Heart left ventricle (tissue), 16 donors: ENCODE measurements at places on chromosomes 2 and 18.

- peak; percentile 16 for DNase-seq
These were observed 33.8 kb upstream of the RASGRP3 start for GRCh38 chr2:33442528-33443079.

DNA sequence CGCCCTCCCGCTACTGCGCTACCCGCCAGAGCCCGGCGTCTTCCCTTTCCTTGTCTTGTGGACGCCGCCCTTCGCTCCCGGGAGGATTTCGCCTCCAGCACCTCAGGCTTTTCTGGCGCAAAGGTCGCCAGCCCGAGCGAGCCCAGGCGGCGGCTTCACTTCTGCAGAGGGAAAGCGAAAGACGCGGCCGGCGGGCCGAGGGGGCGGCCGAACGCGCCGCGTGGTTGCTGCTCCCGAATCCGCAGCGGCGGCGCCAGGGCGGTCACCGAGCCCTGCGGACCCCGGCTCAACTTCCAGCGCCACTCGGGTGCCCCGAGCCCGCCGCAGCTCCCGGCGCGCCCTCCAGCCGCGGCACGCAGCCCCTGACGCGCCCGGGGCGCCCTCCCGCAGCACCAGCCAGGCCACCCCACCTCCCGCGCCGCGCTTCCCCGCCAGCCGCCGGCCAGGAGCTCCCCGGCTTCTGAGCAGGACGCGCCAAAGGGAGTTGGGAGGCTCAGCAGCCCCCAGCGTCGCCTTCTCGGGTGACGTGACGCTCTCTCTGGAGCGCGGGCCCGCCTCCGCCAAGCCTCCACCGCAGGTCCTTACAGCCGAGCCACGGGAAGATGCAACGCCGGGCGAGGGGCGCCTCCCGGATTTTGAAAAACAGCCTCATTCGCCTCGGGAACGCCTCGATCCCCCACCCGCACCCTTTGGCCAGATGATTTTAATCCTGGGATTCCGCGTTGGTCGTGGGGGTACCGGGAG, 84.9 kb upstream of the EPB41L3 start:
- DNase-seq = peak; percentile 67

- DNase-seq = no peak
These were observed 41.7 kb upstream of the CAVIN2 start for GRCh38 chr2:191888400-191889166.

- no peak for DNase-seq
These were observed 13.2 kb downstream of the ITGB1BP1 start for GRCh38 chr2:9410108-9410507.

DNA sequence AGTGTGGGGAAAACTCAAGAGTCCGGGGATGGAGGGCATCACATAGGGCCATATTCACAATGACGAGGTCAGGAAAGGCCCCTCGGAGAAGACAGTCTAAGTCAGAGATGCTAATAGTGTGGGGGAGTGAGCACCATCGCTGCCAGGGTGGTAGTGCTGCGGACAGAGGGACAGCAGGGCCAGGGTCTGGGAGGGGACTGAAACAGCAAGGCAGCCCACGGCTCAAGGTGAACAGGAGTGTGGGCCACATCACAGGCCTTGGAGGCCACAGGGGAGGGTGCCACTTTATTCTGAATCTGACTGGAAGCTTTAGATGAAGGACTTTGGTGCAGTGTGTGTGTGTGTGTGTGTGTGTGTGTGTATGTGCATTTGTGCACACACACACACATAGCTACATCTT, 130.9 kb upstream of the GLI2 start:
- no peak for DNase-seq

DNA sequence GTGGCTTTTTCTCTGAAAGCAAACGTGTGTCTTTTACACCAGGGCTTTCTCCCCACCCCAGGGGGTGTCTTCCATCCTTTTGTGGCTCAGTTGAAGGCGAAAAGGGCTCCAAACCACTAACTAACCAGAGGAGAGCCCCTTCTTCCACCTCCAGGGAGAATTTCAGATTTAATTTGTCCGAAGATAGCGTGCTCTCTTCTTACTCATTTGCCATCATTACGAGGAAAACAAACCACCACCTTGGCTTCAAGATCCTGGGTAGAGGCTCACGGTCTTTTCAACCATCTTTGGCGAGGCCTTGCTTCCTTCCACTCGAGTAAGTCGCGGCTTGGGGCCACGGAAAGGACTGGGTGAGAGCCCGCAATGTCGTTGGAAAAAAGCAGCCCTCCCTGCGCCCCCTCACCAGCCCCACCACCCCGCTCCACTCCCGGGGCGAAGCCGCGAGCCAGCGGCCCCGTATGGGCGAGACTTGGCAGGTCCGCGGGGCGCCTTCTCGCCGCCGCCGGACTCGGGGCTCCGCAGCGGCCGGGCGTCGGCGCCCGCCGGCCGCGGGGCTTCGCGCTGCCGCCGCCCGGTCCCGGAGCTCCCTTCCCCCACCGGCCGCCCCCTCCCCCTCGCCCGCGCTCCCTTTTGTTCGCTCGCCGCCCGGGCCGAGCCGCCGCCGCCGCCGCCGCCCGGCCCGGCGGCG, 1.7 kb upstream of the ZNF532 start:
- DNase-seq = peak; percentile 39

DNA sequence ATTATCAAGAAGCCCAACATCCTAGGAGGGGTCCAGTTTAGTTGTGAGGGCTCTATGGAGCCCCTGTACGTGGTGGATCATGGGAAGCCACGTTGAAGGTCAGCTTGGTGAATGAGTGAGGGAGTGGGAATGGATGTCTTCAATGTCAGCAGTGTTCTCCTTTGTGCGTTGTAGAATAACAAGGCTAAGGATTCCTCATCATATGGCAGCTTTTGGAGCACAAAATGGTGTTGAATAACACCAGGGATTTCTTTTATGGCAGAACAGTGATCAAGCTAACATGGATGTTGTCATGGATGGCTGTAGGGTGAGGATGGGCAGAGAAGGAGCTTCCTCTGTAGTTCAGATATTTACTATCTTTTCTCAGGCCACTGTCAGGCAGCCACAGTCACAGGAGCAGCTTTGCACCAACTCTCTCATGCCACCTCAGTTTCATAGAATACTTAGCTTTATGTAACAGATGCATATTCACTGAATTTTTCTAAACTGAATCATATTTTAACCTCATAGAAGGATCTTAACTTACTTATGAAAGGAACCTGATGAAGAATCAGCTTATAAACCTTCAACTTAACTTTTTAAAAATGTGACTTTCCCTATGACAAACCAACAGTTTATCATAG, 284.5 kb upstream of the EPAS1 start:
- no peak for DNase-seq

DNA sequence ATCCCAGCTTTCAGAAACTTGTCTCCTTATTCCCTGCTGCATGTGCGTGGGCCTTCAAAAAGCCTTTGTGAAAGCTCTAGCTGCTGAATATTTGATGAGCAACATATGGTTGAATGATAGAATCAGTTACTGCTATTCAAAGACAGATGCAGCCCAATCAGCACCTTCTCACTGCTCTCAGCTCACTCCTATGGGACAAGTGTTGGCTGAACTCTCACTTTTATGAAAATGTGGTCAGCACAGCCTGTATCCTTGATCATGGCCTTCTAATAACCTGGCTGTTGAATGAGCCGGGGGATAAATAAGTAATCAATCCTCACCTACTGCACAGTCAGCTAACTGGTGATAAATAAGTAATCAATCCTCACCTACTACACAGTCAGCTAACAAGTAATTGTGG, 103.2 kb downstream of the PIEZO2 start:
- DNase-seq = no peak

- DNase-seq = no peak
These were observed 460.7 kb upstream of the FANCL start for GRCh38 chr2:58701688-58702301.

GRCh38 chr18:12882453-12883371, 1.3 kb downstream of the PTPN2 start:
- DNase-seq = no peak

GRCh38 chr18:58370612-58371011, 258.3 kb downstream of the ALPK2 start:
- no peak for DNase-seq

GRCh38 chr2:204401114-204401513, 144.2 kb upstream of the PARD3B start:
- DNase-seq = no peak

- no peak for DNase-seq
These were observed 713 bp downstream of the ATOH8 start for GRCh38 chr2:85754313-85755095.

DNA sequence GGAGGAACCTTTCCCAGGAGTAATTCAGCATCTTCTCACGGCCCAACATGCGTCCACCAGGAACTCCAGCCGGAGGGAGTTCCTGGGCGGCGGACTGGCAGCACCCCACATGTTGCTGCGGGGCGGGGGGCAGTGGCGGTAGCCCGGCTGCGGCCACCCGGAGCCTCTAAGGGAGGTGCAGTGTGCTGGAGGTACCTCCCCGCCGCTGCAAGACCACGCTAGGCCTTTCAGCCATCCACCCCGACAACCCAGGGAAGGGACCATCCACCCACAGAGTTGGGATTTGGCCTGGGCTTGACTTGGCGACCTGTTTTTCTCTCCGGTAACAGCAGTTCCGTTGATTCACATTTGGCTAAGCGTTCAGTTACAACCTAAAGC, 625 bp downstream of the LYPD6 start:
- DNase-seq = no peak

DNA sequence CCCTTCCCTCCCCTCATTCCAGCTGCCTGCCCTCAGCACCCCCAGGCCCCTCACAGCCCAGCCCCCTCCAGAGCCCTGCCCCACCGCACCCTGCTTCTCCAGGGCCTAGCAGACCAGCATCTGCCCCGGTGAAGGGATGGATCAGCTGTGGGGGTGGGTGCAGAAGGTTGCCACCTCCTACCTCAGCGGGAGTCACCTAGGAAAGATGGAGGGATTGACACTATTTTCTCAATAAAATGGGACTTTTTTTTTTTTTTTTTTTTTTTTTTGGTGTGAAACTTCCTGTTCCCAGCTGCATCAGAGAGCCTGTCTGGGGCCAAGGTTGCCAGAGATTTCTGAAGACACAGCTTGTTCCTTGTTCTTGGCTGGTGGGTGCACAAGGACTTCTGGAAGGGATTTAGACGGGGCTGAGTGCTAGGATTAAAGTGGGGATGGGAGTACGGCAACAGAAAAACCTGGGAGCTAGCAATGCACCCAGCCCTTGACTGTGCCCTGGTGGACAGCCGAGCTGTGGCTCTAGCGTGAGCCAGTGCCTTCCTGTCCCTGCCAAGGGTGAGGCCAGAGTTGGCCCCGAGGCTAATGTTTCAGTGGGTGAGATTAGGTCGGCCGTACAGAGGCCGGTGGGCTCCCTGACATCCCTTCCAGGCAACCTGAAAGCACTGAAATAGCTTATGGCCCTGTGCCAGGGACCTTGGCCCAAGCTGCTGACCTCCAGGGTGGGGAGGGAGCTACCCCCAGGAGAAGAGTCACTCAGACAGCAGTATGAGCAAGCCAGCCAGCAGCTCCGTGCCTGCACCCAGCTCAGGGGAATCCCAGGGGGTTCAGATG, 4.6 kb downstream of the B3GNT7 start:
- DNase-seq = peak; percentile 66

- DNase-seq = no peak
These were observed 182.9 kb downstream of the VWC2L start for GRCh38 chr2:214593727-214594126.

DNA sequence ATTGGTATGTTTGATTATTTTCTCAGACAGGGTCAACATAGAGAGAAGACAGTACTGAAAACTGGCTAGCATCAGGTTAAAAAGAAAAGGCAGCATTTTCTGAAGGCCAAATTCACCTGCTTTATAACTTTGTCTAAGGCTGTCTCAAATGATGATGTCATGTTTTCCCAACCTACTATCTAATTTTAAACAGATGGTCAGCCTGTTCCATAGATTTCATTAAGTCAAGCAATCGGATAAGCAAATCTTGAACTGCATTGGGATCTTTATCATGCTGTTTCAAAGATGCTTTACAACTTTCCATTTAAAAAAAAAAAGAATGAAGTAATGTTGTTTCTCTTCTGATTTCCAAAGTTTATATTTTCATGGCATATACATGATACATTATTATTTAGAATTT, 56.3 kb upstream of the SPOPL start:
- no peak for DNase-seq

DNA sequence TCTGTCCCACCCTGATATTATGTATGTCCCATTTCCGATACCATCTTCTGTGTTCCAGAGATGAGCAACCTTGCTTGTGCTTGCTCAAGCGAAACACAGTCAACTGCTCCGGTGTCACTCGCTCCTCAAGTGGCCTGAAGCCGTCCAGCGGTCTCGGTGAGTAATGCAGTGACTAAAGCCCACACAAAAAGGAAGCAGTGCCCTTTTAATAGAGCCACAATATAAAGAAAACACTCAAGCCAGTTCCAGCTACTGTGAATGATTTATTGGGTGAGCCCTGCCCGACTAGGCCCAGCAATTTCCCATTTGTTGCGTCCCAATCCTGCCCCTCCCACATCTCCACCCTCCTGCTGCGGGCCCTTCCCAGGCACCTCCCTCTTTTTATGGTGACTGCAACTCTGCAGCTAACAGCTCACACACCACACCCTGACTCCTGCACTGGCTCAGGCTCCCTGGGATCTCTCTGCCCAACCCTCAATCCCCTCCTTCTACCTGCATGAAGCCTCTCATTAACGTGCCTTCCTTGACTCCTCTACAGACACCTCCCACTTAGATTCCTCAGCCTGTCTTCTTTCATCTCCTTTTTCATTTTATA, 44.2 kb upstream of the DSC1 start:
- DNase-seq = no peak

DNA sequence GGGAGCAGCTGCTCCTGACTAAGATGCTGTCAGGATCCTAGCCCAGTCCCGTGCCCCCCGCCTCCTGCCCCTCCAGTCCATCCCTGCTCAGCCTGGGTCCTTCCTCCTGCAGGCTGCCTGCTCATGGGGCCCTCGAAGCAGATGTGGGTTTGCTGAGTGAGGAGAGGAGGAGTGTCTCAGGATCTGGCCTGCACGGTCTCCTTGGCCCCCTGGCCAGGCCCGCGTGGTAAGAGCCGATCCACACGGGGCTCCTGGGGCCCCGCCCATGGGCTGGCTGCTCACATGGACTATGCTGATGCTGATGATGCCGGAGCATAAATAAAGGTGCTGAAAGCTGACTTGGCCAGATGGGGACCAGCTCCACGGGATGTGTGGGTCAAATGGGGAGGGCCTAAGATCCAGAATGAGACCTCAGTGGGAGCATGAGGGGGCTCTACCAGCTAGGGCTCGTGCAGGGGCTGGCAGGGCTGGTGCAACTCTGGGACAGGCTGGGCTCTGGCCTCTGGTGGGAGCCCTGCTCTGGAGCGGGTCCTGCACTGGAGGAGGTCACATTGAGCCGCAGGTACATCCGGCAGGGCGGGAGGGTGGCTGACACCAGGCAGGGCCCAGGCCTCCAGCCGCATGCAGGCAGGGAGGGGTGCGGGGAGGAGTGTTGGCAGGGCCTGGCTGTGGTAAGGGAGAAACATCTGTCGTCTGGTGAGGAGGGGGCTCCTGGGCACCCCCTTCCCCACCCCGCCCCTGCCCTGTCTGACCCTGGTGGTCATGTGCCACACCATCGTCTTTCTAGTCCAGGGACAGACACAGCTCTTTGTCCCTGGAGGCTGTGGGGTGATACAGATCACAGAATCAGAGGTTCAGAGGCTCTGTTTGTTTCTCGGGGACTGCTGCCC, 275.3 kb upstream of the HDAC4 start:
- no peak for DNase-seq
